NCI-H446 treated with DMSO at 0.1 percent for 48 hours (cell line): ENCODE measurements at places on chromosomes 12 and 14.

- no peak for DNase-seq
Measured at GRCh38 chr14:55470025-55470424, 29.6 kb upstream of the TBPL2 start.

GRCh38 chr12:94792693-94793092 is 142.3 kb upstream of the TMCC3 start:
- no peak for DNase-seq

- no peak for DNase-seq
Measured at GRCh38 chr14:90544566-90544965, 147.7 kb downstream of the CALM1 start.

DNA sequence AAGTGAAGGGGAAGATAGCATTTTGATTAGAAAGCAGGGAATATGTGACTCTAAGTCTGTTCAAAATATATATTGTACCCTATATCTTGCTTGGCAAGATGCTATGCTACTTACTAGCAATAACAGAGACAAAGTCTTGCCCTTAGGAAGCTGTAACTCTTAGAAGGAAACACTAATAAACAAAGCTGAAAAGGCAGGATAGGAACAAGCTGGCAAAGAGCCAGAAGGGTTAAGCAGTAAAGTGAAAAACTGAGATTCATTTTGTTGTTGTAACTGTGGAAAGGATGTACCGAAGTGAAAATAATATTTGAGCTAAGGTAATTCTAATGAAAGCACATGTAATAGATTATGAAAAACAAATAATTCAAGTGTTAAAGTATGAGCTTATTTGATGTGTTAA is 527.1 kb upstream of the FLRT2 start:
- no peak for DNase-seq

- DNase-seq, result no peak
Measured at GRCh38 chr12:107735763-107736162, 25.2 kb downstream of the PRDM4 start.
